ENCODE measurements at places on chromosomes 3 and 15. TPM values are rescaled to one million over a fixed set of nuclear protein-coding genes. Genes with fewer than 3 reads are reported as not detected.

- DNase-seq, result no peak
Observed at GRCh38 chr3:78148986-78149717, 1109.3 kb downstream of the ROBO2 start.

- no peak for DNase-seq
Observed at GRCh38 chr3:118692416-118692815, 342.2 kb downstream of the IGSF11 start.

DNA sequence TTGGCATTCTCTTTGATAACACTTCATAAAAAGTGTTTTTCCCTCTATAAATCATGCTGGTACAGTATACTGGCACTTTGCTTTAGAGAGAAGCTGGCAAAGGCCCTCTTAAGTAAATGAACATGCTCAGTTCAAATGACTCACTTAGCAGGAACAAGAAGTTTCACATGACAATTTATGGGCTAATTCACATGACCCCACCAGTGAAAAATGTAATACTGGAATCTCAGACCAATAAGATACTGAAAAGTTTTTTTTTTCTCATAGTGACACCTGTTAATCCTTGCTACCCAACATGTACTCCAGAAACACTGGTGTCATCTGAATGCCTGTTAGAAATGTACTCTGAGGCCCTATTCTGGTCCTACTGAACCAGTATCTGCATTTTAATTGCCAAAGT, 13.9 kb downstream of the BTBD1 start:
- DNase-seq, result no peak

- no peak for DNase-seq
Observed at GRCh38 chr3:98809557-98809956, 46.4 kb downstream of the ST3GAL6 start.

- DNase-seq, result no peak
Observed at GRCh38 chr3:117645561-117646242, 936.1 kb downstream of the TUSC7 start.

DNA sequence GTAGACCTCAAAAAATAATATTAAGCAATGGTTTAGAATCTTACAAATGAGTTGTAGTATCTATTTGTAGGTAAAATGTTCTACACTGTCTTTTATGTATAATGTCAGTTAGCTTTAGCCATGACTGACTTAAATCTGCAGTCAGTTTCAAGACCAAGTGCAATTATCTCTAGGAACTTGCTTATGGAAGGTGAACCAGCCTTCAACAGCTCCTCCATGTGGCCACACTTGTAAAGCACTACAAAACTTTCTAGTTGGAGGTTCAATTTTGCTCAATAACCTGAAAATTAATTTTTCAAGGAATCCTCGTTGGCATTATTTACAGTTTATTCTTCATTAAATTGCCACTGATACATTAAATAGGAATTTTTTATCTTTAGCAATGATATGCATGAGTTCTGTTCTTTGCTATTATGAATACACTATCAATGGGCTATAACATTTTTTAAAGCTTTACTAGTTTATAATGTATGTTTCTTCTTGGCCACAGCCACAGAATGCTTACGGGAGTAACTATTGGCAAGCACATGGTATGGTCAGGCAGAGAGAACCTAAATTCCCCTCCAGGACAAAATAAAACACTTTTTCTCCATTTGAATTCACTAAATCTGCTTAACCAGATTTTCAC, 315.3 kb upstream of the UBE2E2 start:
- peak; percentile 16 for DNase-seq

The TRH gene
- total RNA-seq, result not detected

The KY gene
- not detected for total RNA-seq

The APBA2 gene
- not detected for total RNA-seq

The SPG11 gene
- total RNA-seq, result 43.3 TPM

The KNG1 gene
- 6.7 TPM for total RNA-seq

The KLHL6 gene
- total RNA-seq, result not detected

The PRRT3 gene
- 1.1 TPM for total RNA-seq
